ENCODE measurements at places on chromosomes 1 and 21.
A peak's percentile ranks its signal among the peaks of the same experiment; 100 is the strongest.

DNA sequence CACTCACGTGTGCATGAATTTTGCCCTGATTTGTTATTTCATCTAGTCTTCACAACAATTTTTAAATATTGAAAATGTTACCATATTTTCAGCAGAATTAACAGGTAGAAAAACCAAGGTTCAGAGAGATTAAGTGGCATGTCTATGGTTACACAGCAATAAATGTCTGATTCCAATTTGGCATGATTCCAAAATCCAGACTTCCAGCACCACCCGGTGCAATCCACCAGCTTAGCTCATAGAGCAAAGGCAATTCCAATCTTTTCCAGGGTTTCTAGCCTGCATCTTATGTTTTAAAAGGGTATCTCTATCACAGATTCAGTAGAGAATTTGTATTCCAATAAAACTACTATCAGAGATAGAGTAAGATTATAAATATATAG lies 161.8 kb downstream of the TPR start:
- peaks cover 4% of the 10 kb centered on the region for H3K27me3 ChIP-seq
- no peak for DNase-seq
- no peaks in the 10 kb centered on the region for H3K4me1 ChIP-seq
- no peaks in the 10 kb centered on the region for H3K36me3 ChIP-seq
- H3K27ac ChIP-seq = no peak overlapping the region

DNA sequence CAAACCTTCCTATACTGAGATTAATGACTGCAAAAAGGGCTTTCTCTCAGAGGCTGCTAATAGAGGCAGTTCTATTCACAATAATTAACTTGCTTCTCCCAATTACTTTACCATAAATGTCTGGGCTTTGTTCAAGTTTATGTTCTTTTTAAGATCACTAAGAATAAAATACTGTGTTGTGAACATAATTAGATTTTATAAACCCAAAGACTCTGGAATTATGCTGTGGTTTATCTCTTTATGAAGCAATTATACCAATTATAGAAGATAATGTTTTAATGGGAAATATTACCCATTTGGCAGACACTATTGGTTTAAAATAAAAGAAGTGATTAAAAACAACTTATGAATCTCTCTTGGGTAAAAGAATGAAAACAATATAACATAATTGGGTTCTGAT lies 43.5 kb upstream of the IL12RB2 start:
- H3K4me1 ChIP-seq = no peaks in the 10 kb centered on the region
- no peaks in the 10 kb centered on the region for H3K27me3 ChIP-seq
- no peak overlapping the region for H3K4me3 ChIP-seq

- no peak overlapping the region for H3K27ac ChIP-seq
- peaks cover 26% of the 10 kb centered on the region for H3K4me1 ChIP-seq
- peak overlapping the region; percentile 79 for H3K4me3 ChIP-seq
- DNase-seq = no peak
Observed at GRCh38 chr1:45552331-45552730, 1.7 kb downstream of the AKR1A1 start.

GRCh38 chr1:114025609-114026401 lies 46.5 kb downstream of the OLFML3 start:
- H3K27me3 ChIP-seq = no peaks in the 10 kb centered on the region
- no peak overlapping the region for H3K4me3 ChIP-seq
- DNase-seq = no peak
- no peaks in the 10 kb centered on the region for H3K4me1 ChIP-seq
- H3K27ac ChIP-seq = no peak overlapping the region

DNA sequence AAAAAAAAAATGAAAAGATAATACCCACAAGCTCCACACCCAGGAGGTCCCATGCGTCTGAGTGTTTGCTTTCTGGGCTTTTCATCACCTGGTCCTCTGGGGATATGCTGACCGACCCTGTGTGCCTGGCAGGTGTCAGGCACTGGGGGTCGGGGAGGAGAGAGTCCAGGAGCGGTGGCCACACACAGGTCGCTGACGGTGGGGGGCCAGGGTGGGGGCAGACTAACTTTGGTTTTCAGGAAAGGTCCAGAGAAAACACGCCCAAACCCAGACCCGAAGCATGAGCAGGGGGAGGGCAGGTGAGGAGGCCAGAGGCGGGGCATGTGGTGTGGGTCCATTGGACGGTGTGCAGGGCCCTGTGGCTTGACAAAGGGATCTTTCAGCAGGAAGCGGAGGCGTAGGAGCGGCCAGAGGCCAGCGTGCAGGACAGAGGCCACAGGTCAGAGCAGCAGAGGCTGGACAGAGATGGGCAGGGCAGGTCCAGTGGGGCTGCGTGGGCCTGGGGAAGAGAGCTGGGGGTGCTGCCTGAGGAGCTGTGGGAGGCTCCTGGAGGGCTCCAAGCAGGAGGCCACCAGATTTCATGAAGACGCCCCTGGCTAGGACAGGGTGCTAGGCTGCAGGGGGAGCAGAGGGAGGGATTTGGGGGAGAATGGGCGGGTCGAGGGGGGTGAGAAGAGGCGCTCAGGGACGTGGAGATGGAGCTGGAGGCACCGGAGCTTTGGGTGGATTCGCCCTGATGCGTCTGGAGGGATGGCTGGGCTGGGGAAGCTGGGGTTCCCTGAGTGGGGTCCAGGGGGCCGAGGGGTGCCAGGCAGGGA lies 15.8 kb downstream of the RNF223 start:
- peaks cover 17% of the 10 kb centered on the region for H3K4me1 ChIP-seq
- H3K27ac ChIP-seq = no peak overlapping the region
- no peaks in the 10 kb centered on the region for H3K36me3 ChIP-seq
- H3K4me3 ChIP-seq = no peak overlapping the region

DNA sequence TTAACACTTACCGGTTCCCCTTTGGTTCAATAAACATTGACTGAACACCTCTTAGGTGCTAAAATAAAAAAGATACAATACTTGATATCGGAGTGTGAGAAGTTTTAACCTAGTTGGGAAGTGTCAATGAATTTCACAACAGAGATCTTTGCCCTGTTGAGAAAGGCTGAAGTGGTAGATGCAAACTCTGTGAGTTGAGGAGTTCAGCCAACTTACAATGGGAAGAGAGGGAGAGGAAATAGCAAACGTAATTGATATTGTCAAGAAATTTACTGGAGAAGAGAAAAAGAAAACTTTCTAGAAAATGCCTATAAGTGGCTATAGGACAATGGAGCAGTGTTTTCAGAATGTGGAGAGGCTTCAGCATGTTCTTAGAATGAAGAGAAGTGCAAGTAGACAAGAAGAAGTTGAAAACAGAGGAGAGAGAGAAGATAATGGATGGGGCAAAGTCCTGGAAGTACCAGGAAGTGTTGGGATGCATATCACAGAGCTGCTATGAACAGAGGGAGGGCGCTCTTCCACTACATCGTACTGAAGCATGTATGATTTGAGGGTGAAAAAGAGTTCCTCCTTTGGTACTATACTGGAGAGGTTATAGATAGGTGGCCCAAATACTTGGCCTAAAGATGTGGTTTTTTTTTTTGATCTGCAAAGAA lies 48.9 kb downstream of the MEF2D start:
- peaks cover 8% of the 10 kb centered on the region for H3K4me1 ChIP-seq
- DNase-seq = no peak
- no peak overlapping the region for H3K4me3 ChIP-seq
- H3K27me3 ChIP-seq = no peaks in the 10 kb centered on the region

- no peak for DNase-seq
- no peak overlapping the region for H3K4me3 ChIP-seq
- H3K27me3 ChIP-seq = no peaks in the 10 kb centered on the region
Observed at GRCh38 chr1:115240297-115240696, 97.8 kb downstream of the NGF start.

GRCh38 chr1:110102081-110102480 lies 10.2 kb upstream of the UBL4B start:
- H3K4me1 ChIP-seq = no peaks in the 10 kb centered on the region
- peaks cover 12% of the 10 kb centered on the region for H3K27me3 ChIP-seq
- no peak for DNase-seq
- no peaks in the 10 kb centered on the region for H3K36me3 ChIP-seq

GRCh38 chr21:15735409-15735808 lies 5.6 kb downstream of the USP25 start:
- DNase-seq = no peak
- no peak overlapping the region for H3K27ac ChIP-seq
- H3K4me3 ChIP-seq = no peak overlapping the region
- no peaks in the 10 kb centered on the region for H3K36me3 ChIP-seq

Data from DND-41 (cell line).